ENCODE measurements at places on chromosomes 7 and 10.

DNA sequence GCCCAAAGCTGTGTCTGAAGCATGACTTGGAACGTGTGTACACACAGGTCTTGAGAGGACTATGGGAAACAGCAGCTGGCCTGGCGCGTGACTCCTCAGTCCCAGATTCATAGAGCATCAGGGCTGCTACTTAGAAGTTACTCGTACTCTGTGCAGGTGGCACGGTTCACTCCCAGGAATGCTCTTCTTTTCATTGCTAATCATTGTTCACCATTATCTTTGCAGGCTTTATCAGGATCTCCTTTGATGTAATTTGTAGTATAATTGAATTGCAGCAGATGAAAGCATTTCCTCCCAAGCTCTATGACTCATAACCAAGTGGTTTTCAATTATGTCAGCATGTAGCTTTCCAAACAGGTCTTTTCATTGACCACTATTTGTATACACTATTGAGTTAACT is 938.9 kb downstream of the NRG3 start:
- DNase-seq, result no peak

DNA sequence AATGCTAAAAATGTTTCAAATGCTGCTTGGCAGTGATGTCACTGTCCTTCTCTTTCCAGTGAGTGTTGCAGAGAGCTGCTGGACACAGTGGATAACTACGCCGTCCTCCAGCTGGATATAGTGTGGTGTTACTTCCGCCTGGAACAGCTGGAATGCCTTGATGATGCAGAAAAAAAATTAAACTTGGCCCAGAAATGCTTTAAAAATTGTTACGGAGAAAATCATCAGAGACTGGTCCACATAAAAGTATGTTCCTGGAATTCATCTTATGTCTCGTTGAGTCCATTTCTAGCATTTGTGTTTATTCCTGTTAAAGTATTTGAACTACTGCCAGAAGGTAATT is 25.2 kb downstream of the NUB1 start:
- no peak for DNase-seq

- peak; percentile 59 for DNase-seq
Observed at GRCh38 chr7:87628780-87629569, 777 bp downstream of the RUNDC3B start.

- DNase-seq, result no peak
Observed at GRCh38 chr10:94285271-94285670, 77.5 kb downstream of the NOC3L start.

DNA sequence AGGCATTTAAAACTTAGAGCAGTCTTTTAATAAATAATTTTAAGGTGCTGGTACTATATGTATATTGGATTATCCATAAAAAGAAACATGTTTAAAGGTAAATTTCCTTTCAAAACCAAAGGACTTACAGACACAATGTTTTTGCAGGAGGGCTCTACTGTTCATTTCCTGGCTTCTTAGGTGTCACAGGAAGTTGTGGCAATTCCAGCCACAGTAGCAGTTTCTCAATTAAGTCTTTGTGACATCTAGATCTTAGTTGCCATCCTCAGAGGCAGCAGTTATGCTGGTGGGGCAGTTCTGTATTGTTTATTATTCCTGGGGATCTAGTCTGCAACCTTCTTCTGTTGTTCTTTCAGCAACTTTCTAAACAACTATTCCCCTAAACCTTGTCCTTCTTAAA is 460.1 kb downstream of the MAGI2 start:
- DNase-seq, result no peak

GRCh38 chr10:80771902-80772555 is 234.3 kb downstream of the SH2D4B start:
- DNase-seq, result no peak
